HCT116 (cell line): ENCODE measurements at places on chromosomes 11 and 22.

- DNase-seq = no peak
These were observed 977.9 kb upstream of the CCDC90B start for GRCh38 chr11:84264066-84264465.

DNA sequence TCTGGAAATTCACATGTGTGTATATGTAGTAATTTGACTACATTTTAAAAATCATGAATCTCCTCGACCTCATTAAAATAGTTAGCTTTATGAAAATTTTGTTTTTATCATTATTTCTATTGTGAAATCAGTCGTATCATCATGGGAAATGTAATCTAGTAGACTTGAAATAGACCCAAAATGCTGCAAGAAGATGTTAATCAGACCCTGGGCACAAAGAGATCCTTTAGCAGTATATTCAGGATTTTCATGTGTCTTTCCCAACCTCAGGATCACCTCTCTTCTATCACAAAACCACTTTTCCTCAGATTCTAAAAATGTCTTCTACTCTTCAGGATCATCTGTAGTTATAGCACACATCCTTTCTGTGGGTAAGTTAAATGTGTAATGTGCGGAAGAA lies 74.9 kb upstream of the ADSL start:
- no peak for DNase-seq

- DNase-seq = no peak
These were observed 70.0 kb downstream of the NARS2 start for GRCh38 chr11:78504708-78505107.

GRCh38 chr11:61041755-61042518 lies 60.4 kb upstream of the CD5 start:
- DNase-seq = no peak

GRCh38 chr22:23305321-23305910 lies 125.1 kb downstream of the BCR start:
- no peak for DNase-seq

- DNase-seq = peak; percentile 79
These were observed 10.4 kb upstream of the SUN2 start for GRCh38 chr22:38766076-38766777.

DNA sequence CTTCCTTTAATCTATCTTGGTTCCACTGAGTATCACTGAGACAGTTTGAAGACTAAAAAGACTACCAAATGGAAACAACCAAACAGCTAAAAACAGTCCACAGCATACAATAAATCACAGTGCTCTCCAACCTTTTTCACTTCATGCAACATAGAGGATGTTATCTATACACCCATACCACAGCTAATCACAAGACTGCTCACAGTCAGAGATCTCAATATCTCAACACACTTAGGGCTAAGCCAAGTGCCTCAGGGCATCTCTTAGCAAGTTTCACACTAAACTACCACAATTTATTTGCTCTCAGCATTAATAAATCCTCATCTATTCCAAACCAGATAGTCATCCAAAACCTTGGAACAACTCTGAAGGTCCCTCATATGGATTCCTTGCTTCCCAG lies 129.4 kb downstream of the SBF2 start:
- no peak for DNase-seq

DNA sequence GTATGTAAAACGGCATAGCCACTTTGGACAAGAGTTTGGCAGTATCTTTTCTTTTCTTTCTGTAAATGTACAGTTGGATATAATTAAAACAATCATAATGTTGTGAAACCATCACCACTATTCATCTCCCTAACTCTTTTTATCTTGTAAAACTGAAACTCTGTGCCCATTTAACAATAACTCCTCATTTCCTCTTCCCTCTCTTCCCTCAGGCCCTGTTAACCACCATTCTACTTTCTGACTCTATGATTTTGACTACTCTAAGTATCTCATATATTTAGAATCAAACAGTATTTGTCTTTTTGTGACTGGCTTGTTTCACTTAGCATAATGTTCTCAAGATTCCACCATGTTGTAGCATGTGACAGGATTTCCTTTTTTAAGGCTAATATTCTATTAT lies 10.2 kb downstream of the SCUBE2 start:
- DNase-seq = no peak

DNA sequence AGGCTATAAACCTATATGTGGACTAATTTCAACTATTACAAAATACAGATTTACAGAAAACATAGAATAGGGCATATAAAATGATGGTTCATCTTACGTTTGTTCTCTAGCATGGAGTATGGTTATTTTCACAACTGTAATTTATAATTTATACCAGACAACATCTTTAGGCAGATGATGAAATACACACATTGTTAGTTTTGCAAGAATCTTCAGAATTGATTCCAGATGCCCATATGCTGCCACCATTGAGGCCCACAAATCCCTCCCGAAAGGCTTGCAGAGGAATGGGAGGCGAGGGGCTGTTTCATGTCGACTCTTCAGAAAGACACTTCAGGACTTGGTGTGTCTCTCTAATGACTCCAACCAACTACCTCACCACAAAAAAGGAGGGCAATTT lies 6.2 kb downstream of the PTPN5 start:
- DNase-seq = no peak

DNA sequence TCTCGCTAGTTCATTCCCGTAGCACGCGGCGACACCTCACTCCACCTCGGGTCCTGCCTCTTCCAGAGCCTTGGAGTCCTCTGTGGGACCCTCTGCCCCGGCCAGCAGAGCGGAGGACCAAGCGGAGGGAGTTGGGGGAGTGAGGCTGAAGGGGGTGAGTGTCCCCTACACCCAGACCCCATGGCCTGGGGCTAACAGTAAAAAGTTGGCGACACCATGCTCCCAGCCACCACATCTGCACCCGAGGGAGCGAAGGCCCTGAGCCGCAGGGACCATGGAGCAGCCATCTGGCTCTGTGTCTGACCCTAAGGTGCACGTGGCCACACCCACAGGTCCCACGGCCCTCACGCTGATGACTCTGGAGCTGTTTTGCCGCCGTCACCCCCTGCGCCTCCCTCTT lies 293.8 kb downstream of the BRD1 start:
- no peak for DNase-seq

GRCh38 chr11:117097389-117098268 lies 599 bp downstream of the SIK3 start:
- DNase-seq = no peak

DNA sequence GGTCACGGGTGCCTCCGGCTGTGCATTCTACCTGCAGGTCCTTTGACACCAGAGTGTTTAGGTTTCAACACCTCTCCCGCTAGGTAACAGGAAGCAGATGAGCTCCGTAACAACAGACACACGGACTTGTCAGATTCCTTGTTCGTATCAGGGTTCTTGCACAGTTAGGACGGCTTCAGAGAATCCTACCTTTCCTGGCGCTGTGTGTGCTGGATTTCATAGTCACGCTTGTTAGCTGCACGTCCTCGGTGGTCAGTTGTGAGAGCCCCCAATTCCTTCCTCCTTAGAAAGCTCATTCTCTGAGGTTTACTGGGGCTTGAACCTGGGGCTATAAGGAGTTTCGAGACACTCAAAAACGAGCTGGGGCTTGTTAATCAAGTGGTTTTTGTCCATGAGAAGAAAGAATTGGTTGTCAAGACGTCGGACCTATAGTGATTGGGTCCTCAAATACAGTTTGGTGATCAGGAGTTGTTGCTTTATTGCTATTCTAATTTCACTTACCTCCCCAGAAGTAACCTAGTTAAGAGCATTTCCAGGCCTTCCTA lies 664 bp downstream of the DDB2 start:
- DNase-seq = no peak

GRCh38 chr11:131851964-131852755 lies 481.7 kb downstream of the NTM start:
- no peak for DNase-seq

DNA sequence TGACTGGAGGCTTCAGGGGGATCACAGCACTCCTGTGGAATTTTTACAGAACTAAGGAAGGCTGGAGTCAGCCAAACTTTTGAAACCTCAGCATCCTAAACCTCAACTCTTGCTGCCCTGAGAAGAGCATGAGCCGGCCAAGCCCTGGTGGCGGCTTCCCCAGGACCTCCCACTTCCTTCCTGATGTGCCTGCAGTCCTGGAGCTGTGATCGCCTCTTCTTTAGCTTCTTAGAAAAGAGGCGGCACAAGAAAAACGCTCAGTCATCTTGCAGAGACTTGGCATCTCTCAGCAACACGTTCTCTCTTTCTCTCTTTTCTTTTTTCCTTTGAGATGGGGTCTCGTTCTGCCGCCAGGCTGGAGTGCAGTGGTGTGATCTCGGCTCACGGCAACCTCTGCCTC lies 40.4 kb upstream of the AMPD3 start:
- no peak for DNase-seq

DNA sequence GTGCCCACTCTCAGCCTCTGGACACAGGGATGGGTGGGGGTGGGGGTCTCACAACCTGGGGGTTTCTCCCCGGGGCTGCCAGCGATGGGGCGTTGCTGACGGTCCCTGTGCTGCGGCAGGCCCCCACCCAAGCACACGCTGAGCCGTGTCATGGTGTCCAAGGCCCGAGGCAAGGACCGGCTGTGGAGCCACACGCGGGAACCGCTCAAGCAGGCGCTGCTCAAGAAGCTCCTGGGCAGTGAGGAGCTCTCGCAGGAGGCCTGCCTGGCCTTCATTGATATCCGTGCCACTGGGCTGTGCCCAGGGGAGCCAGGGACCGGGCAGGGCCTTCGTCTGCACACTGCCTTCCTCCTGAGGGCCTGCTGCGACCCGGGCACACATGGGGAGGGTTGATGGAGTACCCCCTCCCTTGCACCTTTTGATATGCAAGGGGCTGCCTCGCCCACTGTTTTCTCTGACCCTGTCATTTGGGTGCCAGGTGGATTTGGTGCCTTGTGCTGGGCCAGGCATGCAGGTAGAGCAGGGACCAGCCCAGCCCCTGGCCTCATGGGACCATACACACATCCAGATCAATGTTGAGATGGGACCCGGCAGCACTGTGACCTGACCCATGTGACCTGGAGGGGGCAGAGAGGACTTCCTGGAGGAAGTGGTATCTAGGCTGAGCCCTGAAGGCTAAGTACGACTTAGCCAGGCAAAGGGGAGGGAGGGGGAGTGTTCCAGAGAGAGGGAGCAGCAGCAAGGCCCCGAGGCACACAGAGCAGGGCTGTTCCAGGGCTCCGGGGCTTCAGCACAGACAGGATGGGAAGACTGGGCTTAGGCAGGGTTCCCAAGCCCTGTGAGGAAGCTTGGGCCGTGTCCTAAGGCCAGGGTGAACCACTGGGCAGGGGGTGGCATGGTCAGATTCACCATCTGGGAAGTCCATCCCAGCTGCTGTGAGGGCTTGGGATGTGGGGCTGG lies 75.2 kb downstream of the MYO7A start:
- DNase-seq = no peak

DNA sequence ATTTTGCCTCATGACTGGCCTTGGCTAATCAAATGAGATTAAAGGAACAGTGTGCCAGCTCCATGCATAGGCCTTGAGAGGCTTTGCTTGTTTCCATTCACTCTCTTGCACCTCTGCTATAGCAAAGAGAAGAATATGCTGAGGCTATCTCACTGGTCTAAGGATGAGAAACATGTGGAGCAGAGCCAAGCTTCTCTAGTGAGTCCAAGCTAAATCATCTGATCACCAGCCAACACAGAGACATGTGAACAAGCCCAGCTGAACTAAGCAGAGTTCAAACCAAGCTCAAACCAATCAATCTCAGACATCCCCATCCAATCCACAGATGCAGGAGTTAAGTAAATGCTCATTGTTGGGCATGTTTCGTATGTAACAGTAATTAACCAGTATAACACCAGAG lies 69.4 kb upstream of the API5 start:
- DNase-seq = no peak

DNA sequence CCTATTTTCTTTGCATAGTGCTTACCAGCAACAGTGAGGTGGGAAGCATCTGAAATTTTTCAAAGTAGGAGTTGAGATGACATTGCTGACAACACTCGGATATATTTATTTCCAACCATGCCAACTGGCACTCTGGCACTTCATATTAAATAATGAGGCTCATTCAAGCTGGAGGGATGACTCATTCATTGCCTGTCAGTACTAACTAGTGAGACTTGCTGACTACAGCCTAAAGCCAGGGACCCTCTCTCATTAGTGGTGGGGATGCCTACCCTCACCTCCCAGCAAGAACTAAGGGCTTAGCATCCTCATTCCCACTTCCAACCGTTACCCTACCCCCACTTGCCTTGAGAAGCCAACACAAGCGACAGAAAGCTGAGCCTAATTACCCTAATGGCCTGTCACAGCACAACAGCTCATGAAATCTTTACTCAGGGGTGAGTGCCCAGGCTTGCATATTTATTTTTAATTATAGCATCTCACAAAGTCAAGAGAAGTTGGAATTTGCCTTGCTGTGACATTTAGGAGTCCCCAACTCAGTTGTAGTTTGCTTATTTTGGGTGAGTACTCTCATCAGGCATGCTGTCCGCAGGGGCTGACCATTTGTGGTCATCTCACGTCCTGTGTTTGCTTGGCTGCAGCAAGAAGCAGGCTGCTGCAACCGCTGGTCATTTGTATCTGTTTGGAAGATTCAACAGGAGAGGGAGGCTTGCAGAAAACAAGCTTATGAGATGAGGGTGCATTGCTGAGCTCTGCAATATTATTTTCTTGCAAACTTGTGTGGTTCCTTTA lies 181.6 kb upstream of the POU2AF2 start:
- no peak for DNase-seq

DNA sequence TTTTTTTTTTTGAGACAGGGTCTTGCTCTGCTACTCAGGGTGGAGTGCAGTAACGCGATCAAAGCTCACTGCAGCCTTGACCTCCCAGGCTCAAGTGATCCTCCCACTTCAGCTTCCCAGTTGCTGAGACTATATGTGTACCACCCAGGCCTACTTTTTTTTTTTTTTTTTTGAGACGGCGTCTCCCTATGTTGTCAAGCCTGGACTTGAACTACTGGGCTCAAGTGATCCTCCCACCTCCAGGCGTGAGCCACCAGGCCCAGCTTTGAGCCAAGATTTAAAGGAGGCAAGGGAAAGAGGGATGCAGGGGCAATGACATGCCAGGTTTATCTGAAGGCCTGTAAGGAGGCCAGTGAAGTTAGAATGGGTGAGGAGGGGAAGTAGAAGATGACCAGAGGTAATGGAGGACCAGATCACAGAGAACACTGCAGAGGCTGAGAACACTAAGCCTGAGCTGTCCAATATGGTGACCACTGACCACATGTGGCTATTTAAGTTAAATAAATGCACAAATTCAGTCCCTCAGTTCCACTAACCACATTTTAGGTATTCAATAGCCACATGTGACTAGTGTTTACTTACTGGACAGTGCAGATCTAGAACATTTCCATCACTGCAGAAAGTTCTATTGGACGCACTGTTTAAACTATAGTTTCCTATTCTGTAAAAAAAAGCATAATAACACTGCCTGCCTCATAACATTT lies 8.1 kb downstream of the DESI1 start:
- DNase-seq = no peak

GRCh38 chr11:975827-976226 lies 50.2 kb downstream of the AP2A2 start:
- DNase-seq = no peak
